ENCODE measurements at places on chromosomes 5 and 9.

GRCh38 chr5:146130440-146131045, 25.2 kb upstream of the PLAC8L1 start:
- peak; percentile 17 for DNase-seq

DNA sequence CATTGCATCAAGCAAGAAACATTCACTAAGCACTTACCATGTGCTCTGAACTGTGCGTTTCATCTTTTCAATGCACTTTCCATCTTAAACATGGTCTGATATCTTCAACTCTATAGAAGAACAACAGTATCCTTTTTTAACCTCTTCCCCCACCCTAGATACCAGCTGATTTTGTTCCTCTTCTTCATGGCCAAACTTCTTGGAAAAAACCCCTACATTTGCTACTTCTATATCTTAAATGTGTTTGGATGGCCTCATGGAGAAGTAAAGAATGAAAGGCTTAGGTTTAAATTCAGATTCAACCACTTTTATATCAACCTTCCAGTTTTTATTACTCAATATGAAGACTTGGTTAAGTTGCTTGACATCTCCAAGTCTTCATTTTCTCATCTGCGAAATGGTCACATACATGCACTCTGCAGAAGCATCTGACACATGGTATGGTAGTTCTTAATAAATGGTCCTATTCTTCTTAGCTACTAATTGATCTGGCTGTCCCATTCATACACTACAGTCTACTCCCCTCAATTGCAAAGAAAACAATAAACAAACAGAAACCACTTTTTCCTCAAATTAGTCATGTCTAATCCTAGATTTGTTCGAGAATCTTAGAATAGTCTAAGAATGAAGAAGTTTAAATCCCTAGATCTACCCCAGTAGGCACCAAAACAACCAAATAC, 59.4 kb downstream of the FYB1 start:
- no peak for DNase-seq

- DNase-seq: no peak
Measured at GRCh38 chr9:134491856-134492255, 149.7 kb upstream of the COL5A1 start.

DNA sequence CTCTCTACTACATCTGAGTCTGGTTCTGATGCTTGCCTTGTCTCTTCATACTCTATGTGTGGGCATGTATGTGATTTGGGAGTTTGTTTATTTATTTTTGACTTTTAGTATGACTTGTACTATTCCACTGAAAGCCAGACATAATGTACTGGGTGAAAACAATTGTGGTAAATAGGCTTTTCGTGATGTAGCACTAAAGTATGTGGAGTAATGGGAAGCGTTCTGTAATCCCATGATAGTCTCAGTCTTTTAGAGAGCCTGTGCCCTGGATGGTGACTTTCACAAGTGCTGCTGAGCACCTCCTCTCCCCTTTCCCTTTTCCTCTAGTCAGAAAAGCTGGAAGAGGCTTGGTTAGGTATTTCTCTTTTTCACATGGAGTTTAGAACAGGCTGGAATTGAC, 85.8 kb upstream of the S1PR3 start:
- no peak for DNase-seq

DNA sequence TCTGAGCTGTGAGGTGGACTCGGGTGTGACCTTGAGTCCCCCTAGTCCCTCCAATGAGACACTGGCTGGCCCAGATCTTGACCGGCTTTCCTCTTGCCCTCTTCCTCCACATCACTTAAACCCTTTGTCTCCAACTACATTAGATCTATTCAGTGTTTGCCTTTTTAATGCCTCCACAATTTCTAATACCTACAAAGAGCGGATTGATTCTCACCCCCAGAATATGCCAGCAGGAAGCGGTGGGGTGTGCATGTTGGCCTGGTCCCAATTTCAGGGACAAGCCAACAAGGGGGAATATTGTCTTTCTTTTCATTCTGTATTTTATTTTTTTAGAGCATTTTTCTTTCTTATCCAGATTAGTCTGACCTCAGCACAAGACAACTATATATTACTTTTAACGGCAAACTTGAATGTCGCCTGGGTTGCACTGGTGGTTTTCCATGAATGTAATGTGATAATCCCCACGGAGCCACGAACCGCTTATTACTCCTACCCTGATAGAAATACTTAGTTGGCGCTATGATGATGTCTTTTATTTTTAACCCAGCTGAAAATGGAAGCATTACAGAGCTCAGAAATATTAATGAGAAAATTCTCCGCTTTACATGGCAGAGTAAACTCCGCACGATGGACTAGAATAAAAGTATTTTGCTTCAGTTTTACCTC, 68.5 kb upstream of the MYO10 start:
- no peak for DNase-seq

DNA sequence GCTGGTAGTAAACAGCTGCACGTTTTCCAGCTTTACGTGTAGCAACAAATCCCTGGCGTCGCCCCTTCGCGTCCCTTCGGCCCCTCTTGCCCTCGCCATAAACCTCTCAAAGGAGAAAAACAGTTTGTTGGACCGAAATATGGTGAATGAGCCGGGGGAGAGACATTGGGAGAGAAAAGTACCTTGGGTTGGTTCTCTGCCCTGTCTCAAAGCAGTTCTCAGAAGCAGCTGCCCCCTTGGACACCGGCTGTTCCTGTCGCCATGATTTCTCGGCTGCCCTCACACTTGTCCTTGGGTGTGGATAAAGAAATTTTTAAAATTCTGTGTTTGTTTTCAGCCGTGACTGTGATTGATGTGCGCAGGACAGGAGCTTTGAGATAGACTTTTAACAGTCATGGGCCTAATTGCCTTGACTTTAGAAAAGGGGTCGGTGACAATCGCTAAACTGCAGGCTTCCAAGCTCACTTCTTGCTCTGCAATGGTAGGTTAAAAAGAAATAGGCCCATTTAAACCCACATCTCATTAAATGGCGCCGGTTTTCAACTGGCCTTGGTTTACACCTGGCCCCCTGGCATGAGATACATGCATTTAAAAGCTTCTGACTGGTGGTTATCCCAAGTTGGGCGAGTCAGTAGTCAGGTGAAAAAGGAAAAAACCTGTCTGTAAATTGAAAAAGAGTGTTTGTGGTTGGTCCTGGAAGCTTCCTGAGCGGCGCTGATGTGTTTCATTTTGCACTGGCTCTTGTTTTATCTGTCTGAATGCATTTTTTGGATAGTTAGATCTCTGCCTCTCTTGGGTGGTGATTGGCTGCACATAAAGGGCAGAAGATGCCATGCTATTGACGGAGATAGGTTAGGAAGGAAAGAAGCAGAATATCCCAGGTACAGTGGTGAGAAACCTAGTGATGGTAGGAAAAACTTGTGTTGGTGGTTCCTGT, 983 bp downstream of the RCL1 start:
- DNase-seq: no peak

DNA sequence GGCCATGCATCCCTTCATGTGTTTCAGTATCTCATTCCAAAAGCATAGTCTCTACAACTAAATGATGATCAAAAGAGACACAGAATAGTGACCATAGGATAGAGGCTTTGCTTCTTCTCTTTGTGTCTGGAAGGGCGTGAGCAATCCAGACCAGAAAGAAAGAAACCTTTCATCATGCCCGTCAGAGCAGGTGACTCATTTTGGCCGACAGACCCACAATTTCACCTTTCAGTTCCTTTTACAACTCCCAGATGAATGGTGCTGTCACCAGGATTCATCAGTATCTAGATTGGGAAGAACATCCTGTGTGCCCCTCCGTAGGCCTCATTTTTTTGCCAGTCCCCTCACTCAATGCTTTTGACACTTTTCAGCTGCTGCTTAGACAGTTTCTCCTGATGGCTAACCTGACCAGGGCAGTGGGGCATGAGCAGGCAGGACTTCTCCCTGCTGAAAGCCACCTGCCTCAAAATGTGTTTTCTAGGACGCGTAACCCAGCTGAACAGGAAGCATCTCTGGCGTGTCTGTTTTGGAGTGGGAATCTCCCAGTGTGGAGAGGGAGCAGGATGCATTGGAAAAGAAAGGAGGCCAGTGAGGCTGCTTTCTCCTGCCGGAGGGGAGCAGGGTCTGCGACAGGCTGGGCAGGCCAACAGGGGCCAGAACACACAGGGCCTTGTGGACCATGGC, 21.2 kb downstream of the ABLIM3 start:
- DNase-seq: no peak

DNA sequence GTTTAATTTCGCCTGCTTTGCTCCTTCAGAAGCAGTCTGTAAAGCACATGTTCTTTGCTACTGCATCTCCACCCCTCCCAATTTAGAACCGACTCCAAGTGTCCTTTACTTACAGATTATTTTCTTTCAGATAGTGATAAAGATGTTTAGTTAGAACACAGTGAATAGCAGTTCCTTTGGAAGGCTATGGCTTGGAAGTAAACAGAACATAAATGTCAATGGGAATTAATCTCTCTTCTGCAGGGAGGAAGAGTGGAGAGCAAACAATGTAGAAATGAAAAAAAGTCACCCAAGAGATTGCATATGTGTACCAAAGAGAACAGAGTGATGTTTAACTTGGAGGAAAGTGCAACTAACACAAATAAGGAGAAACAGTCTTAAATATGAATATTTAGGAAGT, 4.2 kb upstream of the CARTPT start:
- no peak for DNase-seq

GRCh38 chr5:145937432-145938250, 1.3 kb downstream of the SH3RF2 start:
- no peak for DNase-seq

DNA sequence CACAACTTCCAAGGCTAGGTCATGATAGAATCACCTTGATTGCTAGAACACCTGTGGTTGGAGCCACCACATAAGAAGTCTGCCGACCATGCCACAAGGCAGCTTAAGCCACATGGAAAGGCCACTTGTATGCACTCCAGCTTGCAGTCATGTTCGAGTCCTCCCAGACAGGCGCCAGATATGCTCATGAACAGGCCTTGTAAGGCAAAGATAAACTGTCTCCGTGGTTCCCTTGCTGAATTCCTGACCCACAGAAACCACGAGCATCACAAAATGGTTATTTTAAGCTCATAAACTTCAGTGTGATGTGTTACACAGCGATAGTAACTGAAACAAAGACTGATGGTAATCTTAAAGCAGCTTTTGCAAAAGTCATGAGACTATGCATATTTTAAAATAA, 188.4 kb upstream of the DAPK1 start:
- no peak for DNase-seq

- no peak for DNase-seq
Measured at GRCh38 chr5:93006915-93007314, 574.1 kb downstream of the NR2F1-AS1 start.

GRCh38 chr5:163459819-163460561, at the start of gene NUDCD2:
Gene NUDCD2 (minus strand): TSS chr5:163460102. CDS start chr5:163460050, 52 bp downstream.
- DNase-seq: peak; percentile 97

DNA sequence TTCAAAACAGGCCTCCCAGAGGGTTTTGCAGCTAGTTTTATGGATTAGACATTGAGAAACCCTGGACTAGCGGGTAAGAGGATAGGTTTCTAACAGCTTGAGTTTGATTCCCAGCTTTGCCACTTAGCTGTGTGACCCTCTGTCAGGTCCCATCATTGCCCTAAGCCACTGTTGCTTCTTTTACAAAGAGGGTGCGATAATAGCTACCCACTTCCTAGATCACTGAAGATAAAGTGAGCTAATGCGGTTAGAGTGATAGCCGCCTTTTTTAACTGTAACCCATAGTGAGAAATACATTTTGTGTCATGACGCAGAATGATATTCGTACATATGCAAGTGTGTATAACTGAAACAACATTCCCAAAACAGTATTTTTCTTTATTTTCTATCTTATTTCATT, 40.3 kb downstream of the CSF1R start:
- DNase-seq: no peak
